ENCODE measurements at places on chromosomes 13 and 19.

DNA sequence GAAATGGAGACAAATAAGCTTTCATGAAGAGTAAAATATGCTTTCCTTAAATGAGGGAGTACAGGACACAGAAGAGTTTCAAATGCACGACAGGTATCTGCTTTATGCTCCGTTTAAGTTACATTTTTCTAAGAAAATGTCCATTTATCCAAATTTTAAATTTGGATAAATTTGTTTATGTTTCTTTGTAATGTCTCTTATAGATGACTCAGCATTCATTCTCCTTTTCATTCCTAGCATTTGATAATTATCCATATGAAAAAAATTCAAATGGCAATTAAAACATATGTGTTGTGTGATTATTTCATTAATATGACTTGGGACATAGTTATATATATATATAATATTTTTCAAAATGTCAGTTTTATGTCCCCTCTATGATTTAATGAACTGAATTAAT is 1449.3 kb downstream of the SLITRK1 start:
- no peak for DNase-seq

DNA sequence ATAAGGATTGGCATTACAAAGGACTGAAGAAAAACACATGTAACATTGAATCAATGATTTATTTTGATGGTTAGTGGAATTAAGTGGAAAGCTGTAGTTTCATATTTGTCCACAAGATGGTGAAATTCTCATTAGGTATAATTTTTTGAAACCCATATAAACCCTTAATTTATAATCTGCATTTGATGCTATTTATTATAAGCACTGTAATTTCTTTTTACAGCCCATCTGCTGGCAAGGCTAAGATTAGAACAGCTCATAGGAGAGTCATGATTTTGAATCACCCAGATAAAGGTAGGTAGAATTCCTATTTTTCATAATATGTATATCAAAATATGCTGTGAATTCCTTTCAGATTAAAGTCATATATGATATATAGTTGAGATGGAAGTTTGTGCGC is 62.2 kb downstream of the DNAJC15 start:
- peak; percentile 38 for DNase-seq

DNA sequence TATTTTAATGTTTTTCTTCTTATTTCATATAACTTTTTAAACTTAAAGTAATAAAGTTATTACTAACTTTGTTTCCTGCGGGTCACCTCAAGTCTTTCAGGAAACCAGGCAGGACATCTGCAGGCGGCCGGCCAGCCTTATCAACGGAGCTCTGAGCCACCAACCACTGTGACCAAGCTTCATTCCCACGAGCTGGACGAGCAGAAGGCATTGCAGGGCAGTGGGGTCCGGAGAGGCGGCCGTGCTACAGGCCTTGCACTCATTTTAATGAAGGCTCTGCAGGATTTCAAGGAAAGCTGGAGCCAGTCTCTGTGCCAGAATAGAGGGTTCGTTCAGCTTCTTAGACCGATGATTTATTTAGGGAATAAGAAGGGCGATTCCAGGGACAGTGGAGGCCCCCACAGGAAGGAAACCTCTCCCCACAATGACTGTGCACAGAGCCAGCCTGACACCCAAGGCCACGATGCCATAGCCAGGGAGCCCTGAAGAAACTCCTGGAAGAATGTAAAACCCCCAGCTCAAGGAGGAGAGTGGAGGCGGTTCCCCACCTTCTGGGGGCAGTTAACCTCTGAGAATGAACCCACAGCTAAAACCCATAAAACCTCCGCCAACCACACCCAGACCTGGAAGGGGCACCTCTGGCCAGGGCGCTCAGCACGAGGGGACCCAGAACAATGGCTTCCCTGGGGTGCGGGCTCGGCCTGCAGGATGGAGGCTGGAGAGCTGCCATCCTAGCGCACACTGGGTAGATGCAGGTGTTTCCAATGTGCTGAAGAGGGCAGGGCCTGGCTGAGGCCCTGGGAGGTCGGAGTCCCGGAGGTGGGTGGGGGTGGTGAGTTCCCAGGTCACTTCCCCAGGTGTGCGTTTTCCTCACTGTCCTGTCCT is 75.0 kb downstream of the RASA3 start:
- no peak for DNase-seq

- DNase-seq: no peak
These were observed 300.7 kb downstream of the KLF12 start for GRCh38 chr13:73833325-73834070.

DNA sequence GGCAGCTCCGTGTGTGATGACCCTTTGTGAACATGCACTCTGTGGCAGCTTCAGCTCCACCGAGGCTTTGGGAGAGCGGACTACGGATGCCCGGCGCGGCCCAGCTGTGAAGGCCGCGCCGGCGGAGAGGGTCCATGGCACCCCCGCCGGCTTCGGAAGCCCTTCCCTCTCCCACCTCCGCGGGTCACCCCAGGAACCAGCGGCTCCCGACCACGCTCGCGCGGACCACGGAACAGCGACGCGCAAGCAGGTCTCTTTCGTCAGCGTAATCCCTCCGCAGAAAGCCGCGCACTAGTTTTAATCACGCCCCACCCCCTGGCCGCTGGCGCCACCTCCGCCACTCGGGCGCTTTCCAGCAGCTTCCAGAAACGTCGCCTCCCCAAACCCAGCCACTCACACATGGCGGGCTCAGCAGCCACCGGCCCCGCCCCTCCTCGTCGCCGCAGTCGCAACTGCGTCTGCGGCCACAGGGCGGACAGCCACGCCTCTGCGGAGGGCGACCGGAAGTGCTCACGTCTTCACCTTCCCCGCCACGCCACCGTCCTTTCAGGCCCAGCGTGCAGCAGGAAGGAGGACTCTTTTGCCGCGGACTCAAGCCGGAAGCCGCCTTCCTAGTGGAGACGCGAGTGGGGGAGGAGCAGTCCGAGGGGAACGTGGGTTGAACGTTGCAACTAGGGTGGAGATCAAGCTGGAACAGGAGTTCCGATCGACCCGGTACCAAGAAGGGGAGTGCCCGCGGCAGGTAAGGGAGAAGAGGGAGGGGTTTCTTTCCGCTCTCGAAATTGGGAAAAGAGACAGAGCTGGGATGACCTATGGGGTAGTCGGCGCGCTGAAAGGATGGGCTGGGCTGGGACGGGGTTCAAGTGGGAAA is at the start of gene USPL1:
TSS of gene USPL1 (plus strand) at position 606 of the 871 bp plus-strand sequence. CDS start 3,221 bp downstream, outside the sequence.
- peak; percentile 99 for DNase-seq

DNA sequence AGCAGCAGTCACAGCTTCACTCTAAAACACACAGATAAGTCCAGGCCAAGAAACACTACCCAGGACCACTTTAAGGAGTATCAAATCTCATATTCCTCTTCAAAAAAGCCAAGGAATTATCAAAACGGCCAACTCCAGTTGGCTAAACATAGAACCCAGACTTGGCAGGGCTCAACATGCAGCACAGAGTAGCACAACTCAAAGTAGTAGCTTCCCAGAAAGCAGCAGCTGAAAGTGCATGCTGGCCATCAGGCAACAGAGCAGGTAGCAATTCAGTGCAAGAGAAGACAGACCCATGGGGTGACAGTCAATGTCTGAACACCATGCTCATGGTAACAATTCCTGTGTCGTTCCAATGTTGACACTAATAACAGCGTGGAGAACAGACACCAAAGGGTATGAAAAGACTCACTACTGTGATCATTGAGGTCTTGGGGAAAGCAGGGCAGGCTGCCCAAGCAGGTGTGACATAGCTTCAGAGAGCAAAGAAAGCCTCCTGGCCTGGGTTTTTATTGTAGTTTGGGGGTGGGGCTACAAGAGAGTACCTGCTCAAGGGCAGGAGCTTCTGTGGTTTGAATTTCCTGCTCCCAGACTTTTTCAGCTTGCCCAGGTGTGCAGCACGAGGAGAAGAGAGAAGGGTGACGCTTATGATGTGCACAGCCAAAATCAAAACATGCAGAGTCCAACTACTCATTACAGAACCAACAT is 6.2 kb downstream of the ZNF709 start:
- DNase-seq: no peak

GRCh38 chr13:102395174-102395573 is 6.7 kb downstream of the FGF14 start:
- DNase-seq: peak; percentile 24

GRCh38 chr19:48121909-48122371 is 11.3 kb upstream of the PLA2G4C start:
- DNase-seq: no peak

GRCh38 chr13:51960766-51961165 is 50.5 kb downstream of the ATP7B start:
- no peak for DNase-seq

GRCh38 chr13:20927596-20928257 is 25.2 kb upstream of the XPO4 start:
- DNase-seq: no peak

- DNase-seq: no peak
These were observed 9.7 kb downstream of the CTU1 start for GRCh38 chr19:51098365-51099046.

GRCh38 chr13:49922301-49922700 is 13.8 kb downstream of the SPRYD7 start:
- DNase-seq: no peak

GRCh38 chr13:23268441-23268840 is 87.7 kb downstream of the SGCG start:
- no peak for DNase-seq

DNA sequence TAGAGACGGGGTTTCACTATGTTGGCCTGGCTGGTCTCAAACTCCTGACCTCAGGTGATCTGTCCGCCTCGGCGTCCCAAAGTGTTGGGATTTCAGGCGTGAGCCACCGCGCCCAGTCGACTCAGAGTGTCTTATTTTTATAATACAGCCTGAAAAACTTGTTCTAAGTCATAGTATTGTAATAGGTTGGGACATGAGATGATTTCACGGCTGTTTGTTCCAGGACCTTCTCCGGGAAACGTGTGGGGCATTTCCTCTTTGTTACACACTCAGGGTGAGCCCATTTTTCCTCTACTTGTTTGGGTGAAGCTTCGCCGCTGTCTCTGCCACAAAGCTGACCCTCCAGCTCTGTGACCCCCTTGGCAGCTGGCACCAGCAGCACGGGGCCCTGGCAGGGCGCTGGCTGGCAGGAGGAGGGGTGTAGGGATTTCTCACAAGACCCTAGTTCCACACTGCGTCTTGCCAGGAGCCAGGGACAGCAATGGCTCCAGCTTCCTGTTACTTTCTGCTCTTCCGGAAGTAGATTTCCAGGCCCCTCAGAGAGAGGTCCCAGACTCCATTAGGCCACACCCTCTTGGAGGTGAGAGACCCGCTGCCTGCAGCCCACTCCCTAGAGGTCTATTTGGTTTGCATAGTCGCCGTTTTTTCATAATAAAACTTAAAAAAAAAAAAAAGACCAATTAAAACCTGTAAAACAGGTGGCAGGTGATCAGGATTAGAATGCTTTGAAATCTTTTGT is 15.6 kb downstream of the FGF21 start:
- DNase-seq: no peak

DNA sequence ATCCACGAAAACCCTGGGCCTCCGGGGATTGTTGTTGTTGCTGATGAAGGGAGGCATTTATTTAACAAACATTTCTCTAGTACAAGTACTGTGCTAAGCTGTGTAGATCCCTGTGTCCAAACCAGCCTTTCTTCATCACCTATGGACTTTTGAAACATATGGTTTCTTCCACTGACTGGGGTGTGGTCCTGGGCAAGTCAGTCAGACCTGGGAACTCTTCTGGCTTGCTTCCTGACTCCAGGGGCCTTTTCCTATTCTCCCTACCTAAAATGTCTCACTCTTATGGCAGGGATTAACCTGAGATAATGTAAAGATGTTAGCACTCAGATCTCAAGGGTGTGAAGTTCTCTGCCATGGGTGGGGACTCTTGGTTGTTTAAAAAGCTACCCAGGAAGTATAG is 46.8 kb downstream of the EFNB2 start:
- no peak for DNase-seq

DNA sequence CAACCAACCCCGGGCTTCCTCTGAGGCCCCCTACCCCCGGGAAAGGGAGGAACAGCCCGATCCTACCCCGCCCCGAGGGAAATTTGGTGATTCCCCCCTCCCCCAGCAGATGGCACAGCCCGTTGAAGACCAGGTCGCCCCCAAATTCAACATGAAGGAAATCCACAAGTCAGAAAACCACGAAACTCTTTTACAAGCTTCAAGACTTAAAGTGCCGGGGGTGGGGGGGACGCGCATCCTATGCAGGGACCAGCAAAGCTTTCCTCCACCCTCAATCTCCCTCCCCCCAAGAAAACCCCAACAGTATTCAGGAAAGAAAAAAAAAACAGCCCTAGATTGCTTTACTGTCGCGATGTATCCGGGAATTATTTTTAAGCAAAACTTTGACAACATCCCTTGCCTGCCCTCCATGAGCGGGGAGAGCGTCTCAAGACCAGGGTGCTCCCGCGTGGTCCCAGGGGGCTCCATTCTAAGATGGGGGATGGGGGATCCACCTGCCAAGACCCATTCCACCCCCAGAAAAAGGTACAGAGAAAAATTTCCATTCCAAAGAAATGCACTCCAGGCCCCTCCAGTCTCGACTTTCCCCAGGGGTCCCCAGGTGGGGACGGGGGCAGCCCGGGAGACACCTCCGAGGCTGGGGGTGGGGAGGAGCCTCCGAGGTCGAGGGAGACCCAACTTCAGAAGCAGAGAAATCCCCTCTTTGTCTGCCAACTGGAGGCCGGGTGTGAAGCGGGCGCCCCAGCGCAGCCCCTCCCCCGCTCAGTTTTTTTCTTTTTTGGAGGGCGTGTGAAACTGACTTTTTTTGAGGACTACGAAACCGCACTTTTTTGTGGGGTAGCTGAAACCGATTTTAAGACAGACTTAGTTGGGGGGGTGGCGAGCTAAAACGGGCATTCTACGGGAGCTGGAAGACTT is 1.5 kb downstream of the TCF3 start:
- no peak for DNase-seq

GRCh38 chr19:28737021-28737895 is 475.7 kb downstream of the UQCRFS1 start:
- DNase-seq: peak; percentile 27

GRCh38 chr13:91154558-91155353 is 192.7 kb upstream of the MIR17HG start:
- DNase-seq: peak; percentile 7

- no peak for DNase-seq
These were observed 16.9 kb upstream of the AP1M2 start for GRCh38 chr19:10603873-10604459.

Data from DMS53 (cell line).